ENCODE measurements at places on chromosomes 12 and 14.

DNA sequence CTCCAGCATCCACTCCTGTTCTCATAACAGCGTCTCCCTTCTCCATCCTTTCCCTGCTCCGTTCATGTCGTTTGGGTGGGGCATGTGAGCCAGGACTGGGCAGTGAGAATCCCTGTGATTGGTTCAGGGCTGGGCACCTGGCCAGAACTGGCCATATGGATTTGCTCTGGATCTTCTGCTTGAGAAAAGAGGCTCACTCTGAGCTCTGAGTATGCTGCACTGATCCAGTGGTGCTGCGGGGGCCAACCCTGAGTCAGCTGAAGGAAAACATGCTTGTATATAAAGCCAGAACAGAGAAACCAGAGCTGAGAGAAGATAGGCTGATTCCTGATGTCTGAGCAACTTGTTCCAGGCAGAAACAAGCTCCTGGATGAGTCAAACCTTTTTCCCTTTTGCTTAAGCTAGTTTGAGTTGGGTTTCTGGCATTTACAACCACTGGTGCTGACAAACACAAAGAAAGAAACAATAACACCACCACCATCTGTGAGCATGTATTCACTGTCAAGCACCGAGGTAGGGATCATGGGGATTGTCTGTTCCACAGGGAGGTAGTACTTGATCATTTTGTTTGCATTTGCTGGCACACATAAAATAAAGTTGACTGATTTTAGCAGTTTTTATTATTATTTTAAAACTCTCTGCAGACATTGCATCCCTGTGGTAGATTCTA is 14.0 kb upstream of the HPD start:
- no peak for DNase-seq

DNA sequence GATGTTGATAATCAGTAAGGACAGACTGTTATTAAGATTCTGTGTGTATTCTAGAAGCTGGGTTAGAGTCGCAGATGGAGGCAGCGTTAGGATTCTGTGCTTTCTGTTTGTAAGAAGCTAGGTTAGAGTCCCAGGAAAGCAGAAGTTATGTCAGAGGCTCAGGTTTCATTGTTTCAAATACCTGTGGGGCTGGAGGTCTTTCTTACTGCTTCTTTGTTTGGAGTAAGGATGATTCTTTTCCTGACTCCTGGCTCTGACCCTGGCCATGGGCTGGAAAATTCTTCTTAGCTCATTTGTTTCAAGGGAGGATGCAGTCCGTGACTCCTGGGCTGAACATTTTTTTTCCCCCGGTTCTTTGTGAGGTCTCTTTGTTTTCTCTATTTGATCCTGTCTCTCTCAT is 5.2 kb downstream of the MUCL1 start:
- DNase-seq, result no peak

DNA sequence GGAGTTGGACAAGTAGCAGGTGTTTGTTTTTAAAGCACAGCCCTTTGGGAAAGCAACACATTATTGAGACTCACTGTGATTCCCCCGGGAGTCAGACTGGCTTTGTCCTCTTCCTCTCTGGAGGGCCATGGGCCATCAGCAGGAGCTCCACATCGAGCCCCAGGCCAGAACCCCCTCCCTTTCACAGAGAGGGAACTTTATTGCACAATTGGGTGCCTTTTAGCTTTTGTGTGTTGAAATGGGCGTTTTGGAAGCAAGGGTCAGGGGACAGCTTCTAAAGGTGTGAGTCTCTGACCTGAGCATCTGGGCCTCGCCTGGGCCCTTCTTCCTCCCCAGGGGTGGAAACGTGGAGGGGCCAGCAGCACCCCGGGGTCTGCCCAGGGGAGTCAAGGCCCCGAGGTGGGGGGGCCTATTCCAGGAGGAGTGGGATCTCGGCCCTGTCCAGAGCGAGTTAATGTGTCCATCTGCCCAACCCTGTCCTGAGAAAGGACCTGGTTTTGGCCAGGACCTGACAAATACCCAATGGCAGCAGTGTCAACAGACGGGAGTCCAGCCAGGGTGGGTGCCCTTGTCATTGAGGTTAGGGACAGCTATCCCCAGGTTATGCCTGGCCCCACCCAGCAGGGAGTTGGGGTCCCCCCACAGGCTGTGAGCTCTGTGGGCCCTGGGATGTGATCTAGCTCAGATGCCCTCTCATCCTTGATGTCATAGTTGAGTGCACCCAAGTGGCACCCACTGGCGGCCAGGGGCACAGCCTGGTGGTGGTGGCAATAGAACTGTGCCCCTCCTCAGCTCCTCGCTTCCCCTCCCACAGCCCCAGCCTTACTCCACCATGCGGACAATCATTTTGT is 37.1 kb downstream of the SLC8B1 start:
- DNase-seq, result no peak

DNA sequence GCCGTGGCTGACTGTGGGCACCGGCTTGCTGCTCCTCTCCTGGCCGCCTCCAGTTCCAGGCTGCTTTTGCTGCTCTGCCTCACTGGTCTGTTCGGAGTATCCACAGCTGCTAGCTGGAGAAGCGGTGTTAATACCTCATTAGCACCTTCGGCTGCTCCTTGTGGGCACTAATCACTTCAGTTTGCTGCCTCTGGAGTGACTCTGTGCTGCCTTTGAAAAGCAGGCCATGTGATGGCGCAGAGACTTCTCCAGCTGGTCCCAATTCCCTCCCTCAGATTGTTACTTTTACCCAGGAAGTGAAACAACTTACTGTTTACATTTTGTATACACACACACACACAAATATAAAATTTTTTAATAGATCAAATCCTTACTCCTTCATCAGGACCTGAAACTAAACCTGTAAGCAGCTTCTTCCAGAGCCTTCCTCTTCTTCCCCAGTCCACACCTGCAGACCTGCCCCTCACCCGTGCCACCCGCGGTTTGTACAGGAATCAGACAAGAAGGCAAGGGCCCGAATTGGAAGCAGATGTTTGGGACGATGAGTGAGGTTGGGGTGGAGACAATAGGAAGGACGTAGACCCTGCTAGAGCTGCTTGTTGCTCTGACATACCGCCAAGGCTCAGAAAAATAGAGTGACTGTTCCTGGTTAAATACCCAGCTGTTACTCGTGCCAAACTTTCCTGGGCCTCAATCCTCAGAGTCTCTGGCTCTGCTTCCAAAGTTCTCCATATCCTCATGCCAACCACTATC is 41.5 kb upstream of the LTBP2 start:
- no peak for DNase-seq

GRCh38 chr14:80446356-80446755 is 235.1 kb upstream of the DIO2 start:
- DNase-seq, result no peak

DNA sequence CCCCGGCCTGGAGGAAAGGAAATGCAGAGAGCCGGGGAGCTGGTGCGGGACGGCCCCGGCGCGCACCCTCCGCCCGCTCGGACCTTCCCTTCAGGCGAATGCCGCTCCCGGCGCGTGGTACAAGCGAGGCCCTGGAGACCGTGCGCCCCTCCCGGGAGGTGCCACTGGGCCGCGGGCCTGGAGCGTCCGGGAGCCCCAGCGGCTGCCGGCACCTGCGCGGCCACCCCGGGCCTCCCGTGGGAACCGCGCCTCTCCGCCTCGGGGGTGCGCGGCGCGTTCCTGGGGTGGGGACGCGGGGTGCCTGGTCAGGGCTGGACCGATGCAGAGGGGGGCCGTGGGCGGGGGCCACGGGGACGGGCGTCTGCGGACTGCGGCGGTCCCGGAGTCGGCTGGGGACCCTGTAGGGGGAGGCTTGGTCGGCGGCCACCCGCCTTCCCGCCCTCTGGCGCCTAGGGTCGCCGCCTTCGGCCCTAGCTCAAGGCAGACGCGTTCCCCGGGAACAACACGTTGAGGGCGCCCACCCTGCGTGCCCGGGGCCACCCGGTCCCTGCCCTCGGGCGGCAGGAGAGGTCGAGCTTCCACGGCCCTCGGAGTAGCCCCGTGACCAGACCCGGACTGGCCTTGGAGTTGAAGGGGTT is 599 bp downstream of the PAPLN start:
- DNase-seq, result no peak

DNA sequence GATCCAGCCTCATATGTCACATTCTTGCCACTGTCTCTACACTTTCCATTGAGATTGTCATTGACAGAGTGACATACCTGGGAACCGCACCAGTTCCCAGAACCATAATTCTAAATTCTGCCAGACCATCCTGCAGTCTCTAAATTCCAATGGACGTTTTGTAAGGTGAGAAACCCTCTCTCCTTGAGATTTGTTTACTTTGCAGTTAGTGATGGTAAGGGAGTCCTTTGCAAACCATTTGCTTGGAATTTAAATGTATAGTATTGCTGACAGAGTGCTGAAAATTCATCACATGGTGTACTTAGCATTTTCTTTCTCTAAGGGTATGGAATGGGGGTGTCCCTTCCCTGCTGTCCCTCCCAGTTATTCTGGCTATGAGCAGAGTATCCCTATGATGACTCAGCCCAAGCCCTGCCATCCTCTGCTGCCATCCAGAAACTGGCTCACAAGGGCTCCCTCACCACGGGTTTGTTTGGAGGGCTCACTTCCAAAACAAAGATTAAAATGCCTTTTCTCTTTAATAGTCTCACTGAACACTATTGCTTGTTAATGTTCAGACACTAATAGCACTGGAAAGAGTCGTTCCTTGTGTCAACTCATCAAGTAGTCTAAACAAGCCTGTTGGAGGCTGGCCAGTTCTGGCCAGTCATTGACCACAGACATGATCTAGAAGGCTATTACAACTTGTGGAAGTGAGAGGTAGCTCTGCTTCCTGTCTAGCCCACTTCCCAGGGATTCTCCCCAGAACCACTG is 129.0 kb upstream of the HMGA2 start:
- no peak for DNase-seq

- no peak for DNase-seq
Measured at GRCh38 chr14:104576232-104576969, 3.2 kb upstream of the C14orf180 start.

GRCh38 chr14:23492618-23493272 is 23.2 kb downstream of the NGDN start:
- DNase-seq, result no peak

DNA sequence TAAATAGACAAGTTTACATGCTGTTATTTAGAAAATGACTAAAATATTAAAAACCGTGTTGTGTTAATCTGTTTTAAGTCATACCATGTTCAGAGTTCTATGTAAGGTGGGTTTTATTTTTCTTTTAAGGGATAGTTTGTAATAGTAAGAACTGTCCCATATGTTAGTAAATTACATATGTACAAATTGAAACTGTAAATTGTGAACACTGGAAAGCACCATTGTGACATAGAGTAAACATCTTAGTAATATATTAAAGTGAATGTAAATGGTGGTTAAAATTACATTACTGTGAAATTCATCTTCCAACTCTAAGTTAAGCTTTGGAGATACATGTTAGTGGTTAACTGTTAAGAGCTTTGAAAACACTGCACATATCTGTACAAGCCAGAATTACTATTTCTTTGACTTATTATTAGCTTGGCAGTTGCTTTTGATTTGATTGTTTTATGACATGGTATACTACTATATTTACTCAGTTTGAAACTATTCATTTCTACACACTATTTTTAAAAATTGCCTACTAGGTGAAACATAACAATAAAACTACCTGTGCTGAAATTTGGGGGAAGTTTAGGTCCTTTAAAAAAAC is 27.4 kb upstream of the DIP2B start:
- DNase-seq, result no peak

GRCh38 chr12:101042211-101042610 is 167.8 kb downstream of the SLC5A8 start:
- no peak for DNase-seq

DNA sequence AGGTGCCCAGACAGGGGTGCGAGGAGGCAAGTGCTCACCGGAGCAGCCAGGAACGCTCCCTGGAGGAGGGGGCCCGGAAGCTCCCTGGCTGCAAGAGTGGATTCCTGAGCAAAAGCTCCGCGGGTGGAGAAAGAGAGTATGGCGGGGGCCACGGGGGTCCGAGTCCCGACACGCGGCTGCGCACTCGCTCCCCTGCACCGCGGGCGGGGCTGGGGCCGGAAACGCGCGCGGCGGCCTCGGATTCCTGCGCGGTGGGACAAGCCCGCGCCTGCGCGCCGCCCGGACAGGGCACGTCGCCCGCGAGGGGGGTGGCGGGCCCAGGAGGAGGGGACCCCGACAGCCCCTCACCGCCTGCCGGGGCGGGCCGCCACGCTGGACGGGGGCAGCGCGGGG is 27.8 kb upstream of the GPR132 start:
- DNase-seq, result peak; percentile 78

DNA sequence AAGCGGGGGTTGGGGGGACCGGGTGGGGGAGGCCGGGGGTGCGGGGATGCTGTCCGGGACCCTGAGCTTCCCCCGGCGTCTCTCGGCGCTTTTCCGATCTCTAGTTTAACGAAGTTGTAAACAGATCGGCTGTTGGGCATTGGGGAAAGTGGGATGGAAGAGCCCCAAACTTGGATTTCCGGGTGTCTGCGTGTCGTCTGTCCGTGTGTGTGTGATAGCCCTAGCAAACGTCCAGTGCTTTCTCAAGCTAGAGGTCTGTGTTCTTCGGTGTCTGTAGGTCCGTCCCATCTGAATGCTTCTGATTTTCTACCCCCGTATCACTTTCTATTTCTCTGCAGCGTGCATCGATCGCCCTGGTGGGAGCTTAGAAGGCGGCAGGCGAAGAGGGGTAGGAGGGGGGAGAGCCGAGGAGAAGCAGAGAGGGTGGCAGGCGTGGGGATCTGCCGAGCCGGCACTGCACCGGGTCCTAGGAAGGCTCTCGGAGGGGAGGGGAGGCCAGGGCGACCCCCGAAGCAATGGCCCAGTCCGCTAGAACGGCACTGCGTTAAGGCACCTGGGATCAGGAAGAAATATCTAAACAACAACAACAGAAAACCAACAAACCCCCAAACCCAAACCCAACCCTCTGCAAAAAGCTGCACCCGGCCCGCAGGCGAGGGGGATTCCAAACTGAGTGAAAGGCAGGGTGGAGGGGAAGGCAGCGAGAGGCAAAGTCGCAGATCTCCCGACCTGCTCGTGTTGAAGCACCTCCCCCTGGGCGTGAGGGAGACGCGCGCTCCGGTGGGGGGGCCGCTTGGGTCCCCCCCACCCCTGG is 1.0 kb downstream of the KCNA1 start:
- DNase-seq, result no peak

- no peak for DNase-seq
Measured at GRCh38 chr14:76106188-76106587, 45.5 kb upstream of the GPATCH2L start.

DNA sequence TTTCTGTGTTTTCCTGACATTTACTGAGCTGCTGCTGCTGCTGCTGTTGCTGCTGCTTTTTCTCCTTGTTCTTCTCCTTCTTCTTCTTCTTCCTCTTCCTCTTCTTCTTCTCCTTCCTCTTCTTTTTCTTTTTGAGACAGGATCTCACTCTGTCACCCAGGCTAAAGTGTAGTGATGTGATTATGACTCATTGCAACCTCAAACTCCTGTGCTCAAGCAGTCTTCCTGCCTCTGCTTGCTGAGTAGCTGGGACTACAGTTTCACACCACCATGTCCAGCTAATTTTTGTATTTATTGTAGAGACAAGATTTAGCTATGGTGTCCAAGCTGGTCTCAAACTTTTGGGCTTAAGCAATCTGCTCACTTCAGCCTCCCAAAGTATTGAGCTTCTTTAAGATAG is 95.8 kb downstream of the TMTC3 start:
- DNase-seq, result no peak
